ENCODE measurements at places on chromosomes 4 and X.

DNA sequence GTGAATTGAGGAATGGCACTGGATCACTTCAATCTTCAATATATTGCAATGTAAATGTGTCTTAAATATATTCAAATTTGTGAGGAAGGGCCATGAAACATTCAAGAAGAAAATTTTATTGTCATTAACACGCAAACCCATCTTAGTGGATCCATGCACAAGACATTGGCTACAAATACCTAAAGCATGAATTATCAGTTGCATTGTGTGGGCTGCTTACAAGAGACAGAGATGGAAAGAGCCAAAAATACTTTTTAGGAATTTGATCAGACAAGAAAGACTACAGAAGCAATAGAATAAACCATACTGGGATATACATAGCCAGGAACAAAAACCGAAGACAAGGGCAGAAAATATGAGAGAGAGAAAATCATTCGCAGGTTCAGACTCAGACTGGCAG lies 616.2 kb upstream of the GRIA3 start:
- DNase-seq = no peak

DNA sequence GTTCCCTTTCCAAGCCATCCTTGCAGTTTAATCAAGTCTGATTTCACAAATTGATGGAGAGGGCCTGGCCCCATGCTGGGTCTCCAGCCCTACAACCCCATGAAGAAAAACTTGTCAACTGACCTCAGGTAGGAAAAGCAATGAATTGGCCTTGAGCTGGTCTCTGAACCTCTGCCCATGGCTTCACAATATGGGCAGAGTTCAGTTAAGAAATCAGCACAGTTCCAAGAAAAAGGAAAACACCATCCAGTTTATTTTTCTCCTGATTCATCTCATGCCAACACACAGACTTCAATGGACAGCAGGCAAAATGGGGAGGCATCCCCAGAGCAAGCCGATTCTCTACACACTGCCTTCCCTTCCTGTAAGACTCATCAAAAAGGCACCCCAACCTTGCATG lies 3.3 kb downstream of the RIPPLY1 start:
- no peak for DNase-seq

DNA sequence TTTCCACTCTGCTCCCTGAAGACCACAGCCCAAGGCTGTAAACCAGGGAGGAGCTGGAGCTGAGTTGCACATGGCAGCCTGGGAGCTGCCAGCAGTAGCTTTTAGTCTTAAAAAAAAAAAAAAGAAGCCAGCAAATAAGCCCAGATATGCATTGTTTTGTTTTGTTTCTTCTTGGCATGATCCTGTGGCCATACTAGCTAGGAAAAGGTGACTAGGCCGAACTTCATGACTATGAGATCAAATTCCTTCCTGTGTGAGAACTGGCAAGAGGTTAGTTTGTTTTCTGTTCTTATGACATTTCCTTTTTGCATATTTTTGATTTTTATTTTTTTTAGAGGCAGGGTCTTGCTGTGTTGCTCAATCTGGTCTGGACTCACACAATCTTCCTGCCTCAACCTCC lies 323.3 kb downstream of the DCTD start:
- DNase-seq = no peak

DNA sequence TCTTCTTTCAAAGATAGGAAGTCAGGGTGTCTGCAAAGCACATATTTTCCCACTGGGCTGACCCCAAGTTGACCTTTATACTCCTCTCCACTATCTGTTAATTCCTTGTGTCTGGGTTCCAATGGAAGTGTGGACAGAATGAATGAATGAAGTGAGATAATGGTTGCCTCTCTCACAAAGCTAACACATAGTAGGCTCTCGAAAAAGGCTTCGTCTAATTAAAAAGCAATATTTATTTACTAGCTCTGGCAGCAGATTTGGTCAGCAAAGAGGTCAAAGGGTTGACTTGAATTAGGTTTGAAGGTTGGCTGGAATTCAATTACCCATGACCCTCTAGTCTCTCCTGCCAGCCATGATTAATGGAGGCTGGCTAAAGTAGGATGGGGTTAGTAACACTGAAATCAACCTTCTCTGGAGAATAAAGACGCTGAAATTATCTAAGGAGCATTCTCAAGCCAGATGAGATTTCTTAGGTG lies 280.3 kb upstream of the KLF3 start:
- DNase-seq = no peak

- no peak for DNase-seq
Observed at GRCh38 chrX:150844016-150844415, 54.5 kb downstream of the CD99L2 start.

GRCh38 chrX:8042304-8042703 lies 115.1 kb upstream of the PNPLA4 start:
- DNase-seq = no peak

DNA sequence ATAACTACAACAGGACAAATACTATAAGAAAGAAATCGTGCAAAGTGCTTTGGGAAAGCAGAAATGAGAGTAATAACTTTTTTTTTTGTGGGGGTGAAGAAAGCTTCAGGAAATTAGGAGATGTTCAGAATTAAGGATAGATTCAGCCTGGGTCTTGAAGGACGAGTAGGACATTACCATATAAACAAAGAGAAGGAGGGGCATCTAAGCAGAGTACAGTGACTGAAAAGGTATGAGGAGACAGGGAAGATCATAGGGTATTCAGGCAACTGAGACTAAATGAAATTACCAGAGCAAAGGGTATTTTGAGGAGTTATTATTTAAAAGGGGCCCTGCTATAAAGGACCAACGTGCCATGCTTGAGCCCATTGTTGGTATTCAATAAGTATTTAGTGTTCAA lies 3.1 kb upstream of the STAP1 start:
- DNase-seq = no peak

- DNase-seq = peak; percentile 70
Observed at GRCh38 chr4:140012688-140013486, 141.1 kb downstream of the MAML3 start.

DNA sequence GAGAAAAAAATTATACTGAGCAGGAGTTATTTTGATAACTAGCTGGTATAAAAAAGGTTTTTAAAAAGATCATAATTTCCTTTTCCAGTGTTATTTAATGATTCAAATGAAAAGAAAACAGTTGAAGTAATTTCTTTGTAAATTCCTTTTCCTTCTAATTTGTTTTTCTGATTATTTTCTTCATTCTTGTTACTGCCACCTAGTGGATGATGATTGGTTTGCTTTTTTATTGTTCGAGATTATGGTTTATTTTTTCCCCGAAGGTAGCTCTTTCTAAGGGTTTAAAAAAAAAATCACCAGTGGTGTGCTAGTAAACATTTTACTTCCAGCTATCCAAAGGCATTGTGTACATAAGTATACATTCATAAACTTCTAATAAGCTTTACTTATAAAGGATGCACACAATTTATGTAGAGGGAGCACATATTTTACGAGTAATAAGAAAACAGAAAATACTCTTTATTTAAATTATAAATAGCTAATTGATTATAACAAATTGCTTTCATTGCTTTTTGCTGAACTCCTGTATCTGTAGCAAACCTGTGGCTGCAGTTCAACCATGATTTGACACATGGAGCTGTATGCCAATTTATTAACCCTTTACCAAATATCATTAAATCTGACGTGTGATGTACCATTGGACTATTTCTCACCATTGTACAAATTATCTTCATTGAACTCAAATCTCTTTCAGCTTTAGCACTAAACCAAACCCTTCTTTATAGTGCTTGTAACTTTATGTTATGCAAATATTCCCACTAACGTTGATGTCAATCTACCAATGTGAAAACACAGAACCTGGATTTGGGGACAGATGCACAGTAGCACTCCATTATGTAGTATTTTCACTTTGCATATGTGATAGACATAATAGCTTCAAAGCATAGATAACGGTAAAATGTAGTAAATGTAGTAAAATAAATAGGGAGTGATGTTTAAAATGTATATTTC lies 97.8 kb upstream of the ANK2 start:
- DNase-seq = no peak

Measured in SHP77 treated with DMSO at 0.1 percent for 48 hours (cell line).